T1000 (cell line): ENCODE measurements at places on chromosomes 2 and 18.
A peak's percentile ranks its signal among the peaks of the same experiment; 100 is the strongest.

DNA sequence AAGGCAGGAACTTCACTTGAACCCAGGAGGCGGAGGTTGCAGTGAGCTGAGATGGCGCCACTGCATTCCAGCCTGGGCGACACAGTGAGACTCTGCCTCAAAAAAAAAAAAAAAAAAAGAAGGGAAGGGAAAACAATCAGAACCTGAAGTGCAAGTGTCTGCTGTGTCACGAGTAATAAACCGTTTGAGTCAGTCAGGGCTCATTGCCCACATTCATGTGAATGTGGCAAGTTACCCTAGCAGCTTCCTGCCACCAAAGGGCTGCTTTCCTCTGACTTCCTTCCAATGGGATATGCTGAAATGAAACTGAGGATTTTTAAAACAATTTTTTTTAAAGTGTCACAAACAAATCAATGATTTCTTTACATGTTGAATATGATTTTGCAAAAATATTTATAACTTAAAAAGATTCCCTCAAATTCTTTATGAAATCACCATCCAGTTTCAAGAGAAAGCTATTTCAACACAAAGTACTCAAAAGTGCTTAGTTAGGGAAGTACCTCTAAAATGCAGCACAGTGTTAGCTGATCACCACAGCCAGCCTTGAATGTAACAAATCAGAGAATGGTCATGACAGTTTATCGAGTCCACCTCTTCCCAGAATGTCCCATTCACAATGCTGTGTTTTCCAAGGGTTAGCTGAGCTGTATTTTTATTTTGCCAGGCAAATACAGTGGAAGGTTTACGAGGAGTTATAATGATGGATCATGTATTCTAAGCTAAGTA lies 36.4 kb downstream of the WDSUB1 start:
- peak; percentile 36 for DNase-seq

GRCh38 chr2:171342067-171342413 lies 91.8 kb downstream of the METTL8 start:
- no peak for DNase-seq

DNA sequence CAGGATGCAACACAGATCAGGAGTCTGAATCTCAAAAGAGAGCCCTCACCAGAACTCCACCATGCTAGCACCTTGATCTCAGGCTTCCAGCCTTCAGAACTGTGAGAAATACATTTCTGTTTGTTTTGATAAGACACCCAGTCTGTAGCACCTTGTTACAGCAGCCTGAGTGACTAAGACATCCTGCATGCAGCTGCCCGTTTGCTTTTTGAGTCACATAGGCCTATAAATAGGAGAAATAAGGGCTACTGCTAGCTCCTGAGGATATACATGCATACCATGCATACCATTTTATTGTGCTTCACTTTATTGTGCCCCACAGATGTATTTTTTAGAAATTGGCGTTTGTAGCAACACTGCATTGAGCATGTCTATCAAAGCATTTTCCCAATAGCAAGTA lies 337.8 kb downstream of the CDH2 start:
- DNase-seq = peak; percentile 29

- DNase-seq = no peak
Measured at GRCh38 chr2:214395040-214395439, 15.8 kb upstream of the VWC2L start.

- no peak for DNase-seq
Measured at GRCh38 chr2:168245074-168245825, 2.1 kb downstream of the STK39 start.
